AML-193 (cell line): ENCODE measurements at places on chromosomes 3 and 15.

DNA sequence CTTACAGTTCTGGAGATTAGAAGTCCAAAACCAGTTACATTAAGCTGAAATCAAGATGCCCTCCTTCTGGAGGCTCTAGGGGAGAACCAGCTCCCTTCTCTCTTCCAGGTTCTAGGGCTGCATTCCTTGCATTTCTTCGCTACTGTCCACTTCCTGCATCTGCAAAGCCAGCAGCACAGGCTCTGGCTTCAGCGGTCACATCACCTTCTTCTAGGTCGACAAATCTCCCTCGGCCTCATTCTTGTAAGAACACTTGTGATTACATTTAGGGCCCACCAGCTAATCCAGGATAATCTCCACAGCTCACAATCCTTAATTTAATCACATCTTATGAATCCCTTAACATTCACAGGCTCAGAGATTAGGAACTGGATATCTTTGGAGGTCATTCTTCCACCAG, 73.8 kb downstream of the MINAR1 start:
- DNase-seq: no peak

DNA sequence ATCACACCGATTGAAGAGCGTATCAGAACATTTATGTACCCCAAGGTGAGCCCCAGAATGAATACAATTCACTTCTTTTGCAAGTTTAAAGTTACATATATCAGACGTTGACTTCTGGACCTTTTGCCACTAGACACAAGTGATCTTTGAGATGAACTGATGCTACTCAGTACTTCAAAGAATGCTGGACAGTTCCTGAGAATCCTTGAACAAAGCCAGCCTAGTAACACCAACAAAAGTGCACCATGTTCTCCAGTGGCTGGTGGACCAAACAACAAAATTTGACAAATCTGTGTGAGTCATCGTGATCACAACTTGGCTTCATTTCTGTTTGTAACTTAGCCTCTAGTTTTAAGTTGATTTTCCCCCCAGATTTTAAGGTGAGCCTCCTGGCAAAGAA, 355.7 kb downstream of the SOX2 start:
- DNase-seq: no peak

GRCh38 chr3:125116311-125117080, 60.7 kb upstream of the HEG1 start:
- DNase-seq: no peak

- no peak for DNase-seq
These were observed 11.5 kb downstream of the ZIC4 start for GRCh38 chr3:147394884-147395225.

- DNase-seq: no peak
These were observed 731 bp downstream of the ZNF710 start for GRCh38 chr15:90001683-90002427.

GRCh38 chr15:50049871-50050270, 69.2 kb downstream of the ATP8B4 start:
- no peak for DNase-seq

- DNase-seq: no peak
These were observed 1.7 kb downstream of the PAK2 start for GRCh38 chr3:196741249-196741889.

DNA sequence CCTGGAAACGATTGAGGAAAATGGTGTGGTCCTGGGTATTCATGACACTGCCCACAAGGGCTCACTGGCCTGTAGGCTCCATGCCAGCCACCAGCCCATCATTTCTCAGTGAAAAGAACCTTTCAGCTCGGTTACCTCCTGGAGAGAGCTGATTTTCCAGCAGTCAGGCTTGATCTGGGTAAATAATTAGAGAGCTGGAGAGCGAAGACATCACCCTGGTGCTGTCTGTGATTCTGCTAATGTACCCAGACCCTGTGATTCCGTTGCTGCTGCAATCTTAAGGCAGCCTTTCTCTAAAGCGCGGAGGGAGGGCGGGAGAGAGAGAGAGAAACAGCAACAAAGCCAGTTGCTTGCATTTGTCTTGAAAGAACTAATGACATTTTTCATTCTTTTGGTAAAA, 221.9 kb upstream of the TOPAZ1 start:
- DNase-seq: no peak

DNA sequence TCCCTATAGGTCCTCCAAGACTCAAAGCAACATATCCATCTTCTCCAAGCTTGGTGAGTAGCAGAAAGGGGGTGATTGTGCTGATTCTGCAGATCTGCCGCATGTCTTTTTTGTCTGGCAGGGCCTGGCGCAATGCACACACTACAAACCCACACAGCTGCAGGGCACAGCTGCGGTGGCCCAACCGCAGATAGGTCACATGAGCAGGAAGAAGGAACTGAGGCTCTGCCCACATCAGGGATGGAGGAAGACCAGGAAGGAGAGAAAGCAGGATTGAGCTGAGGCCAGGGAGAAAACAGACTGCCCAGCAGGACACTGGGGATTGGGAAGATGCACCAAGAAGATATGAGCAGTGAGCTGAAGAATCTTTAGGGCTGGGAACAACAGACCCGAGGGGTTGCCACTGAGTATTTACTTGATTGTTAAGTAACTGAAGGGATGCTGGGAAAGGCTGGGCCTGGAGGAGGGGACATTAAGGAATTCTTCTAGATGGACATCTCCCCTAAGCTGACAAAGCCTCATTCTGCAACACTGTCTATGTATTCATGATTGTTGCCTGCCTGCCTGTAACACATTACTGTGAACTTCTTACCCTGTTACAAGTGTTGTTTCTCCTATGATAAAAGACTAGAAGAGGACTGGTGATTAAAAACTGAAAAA, 126.7 kb downstream of the MYLK start:
- DNase-seq: peak; percentile 94

DNA sequence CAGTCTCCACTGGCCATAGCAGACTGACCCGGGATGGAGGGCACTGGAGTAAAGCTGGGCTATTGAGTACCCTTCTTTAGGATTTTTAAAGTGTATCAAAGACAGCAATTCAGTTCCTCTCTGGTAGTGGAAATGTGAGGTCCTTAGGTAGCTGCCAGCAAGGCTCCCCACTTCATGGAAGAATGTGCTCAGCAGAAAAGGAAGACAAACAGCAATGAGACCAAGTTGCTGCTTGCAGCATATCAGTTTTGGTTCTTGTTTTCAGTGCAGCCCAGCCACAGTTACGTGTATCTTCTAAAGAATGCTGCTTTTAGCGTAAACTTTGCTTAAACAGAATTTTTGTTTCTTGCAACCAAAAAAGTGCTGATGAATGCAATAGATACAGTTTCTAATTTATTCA, 374.0 kb upstream of the CBLB start:
- DNase-seq: no peak

DNA sequence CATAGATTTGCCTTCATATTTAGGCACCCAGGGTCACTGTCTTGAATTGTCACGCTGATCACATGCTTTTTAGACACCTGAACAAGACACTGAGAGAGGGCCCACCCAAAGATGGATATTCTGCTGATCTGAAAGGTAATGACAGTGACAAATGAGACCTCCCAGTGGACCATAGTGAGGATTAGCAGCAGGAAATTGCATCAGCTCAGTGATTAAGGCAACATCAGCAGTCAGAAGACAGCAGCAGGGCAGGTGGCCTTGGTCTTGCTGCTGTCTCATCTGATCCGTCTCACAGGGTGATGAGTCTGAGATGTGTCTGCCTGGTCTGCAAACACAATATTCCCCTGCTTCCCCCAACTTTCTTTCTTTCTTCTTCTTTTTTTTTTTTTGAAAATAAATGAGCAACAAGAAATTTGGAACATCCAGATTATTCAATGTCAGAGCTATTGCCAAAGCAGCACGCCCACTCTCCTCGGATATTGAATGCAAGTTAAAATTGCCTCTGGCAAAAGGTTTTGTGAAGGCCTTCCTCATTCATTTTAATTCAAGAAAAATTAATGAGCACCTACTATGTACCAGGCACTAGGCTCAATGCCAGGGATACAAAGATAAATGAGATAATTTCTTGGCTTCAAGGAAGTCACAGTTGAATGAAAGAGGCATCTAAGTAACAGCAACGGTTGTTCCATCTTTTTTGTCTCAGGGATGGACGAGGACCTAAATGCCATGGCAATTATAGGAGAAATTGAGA, 14.1 kb downstream of the OTOL1 start:
- no peak for DNase-seq

DNA sequence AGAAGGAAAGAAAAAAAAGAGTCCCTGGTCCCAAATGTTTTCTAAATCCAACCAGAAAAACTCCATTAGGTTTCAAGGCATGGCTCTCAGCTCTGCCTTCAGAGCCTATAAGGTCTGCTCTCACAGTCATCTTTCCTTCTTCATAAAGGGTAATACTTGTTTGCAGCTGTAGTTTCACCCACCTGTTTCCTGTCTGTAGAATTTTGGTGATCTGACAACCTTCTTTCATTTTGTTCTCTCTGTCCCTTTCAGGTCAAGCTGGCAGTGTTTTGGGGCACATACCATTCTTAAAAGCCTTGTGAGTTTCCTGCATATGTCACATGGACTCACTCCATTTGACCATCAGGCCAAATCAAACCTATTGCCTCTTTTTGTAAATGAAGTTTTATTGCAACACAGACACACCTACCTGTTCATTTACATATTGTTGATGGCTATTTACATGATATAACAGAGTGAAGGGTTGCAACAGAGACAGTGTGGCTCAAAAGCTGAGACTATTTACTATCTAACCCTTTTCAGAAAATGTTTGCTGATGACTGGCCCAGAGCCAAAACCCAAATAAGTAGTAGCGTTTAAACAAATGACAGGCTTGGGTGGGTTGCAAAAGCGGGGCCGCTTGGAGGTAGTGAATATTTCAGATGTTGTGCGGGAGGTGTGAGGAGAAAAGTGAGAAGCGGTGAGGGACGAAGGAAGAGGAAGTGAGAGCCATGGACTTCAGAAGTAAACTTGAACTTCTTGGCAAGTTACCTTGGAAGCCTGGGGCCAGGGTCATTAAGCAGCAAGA, 292.7 kb upstream of the PROK2 start:
- DNase-seq: no peak

DNA sequence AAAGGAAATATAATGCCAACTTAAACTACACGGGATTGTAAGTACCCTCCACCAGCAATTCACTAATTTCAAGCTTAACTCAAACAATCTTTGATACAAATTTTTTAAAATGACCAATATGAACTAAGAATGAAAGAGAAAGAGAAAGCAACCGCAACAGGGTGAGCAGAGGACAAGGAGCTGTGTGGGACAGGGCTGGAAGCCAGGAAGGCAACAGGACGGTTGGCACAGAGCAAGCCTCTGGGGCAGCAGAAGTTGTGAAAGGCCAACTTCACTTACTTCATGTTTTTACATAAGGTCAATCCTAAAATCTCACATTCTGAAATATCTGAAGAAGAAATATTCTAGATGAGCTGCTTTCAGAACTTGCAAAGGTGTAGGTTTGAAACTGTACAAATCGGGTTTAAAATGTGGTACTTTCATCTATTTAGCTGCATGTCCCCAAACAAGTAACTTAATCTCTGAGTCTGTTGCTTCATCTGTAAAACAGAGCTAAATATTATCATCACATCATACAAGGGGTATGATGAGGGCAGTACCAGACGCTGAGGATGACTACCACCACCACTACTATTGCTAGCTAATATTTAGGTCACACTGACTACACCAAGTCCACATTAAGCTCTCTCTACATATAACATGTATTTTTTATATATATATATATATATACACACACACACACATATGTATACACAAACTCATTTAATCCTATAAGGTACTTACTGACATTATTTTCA, 101.7 kb downstream of the IGSF11 start:
- peak; percentile 15 for DNase-seq

- no peak for DNase-seq
These were observed 33.6 kb upstream of the APH1B start for GRCh38 chr15:63243776-63244175.

GRCh38 chr3:23481616-23482278, 278.6 kb downstream of the UBE2E2 start:
- DNase-seq: no peak

- DNase-seq: no peak
These were observed 253.8 kb upstream of the ARL6 start for GRCh38 chr3:97510795-97511194.

GRCh38 chr3:50633230-50633790, 16.4 kb downstream of the MAPKAPK3 start:
- DNase-seq: peak; percentile 67

- DNase-seq: peak; percentile 59
These were observed 5.6 kb downstream of the SERPINI1 start for GRCh38 chr3:167740961-167741587.
